ENCODE measurements at places on chromosomes 5 and 9.
A peak's percentile ranks its signal among the peaks of the same experiment; 100 is the strongest.

DNA sequence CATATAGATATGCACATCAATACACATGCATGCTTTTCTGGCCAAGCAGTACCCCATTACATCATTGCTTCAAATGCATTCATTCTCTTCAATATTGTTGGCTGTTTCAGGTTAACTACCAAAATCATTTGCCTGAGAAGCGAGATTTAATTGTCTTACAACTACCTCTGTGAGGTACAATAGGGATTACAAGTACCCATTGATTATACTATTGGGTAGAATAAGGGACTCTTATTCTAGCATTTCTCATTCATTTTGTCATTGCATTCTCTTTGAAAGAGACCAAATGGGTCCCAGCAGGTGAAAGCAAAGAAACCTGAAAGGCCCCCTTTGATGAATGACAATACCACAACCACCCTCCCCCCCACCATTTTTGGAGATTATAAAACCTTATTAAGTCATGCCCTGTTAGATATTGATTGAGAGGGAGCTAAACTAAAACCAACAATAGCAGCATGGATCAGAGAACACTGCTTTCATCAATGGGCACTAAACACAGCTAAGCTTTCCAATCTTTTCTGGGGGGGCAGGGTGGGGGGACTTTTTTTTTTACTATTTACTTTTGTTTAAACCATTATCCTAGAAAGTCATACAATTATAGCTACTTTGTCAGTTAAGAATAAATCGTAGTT, 375.0 kb upstream of the CCNH start:
- no peak for DNase-seq

GRCh38 chr5:55338810-55339243, 31.0 kb downstream of the MTREX start:
- no peak for DNase-seq

- no peak for DNase-seq
Measured at GRCh38 chr9:117616431-117616831, 87.8 kb upstream of the TLR4 start.

- no peak for DNase-seq
Measured at GRCh38 chr5:35035271-35035670, 12.5 kb downstream of the AGXT2 start.

- no peak for DNase-seq
Measured at GRCh38 chr5:149961186-149961685, 678 bp downstream of the SLC26A2 start.

- DNase-seq, result no peak
Measured at GRCh38 chr5:114957384-114957783, 212.3 kb downstream of the TRIM36 start.

DNA sequence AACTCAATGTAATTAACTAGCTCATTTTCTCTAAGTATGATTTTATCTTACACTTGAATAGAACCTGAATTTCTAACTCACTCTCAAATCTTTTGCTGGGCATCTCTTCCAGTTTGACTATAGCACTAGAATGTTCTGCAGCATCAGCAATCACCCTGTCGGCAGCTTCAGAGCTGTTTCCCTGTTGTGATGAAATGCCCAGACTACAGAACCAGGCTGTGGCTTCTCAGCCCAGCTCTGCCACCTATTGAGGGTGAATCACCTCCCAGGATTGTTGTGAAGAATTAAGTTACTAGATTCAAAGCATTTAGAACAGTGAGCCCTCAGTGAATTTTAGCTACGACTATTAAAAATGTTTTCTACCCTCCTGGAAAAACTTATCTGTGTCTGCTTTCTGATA, 90.4 kb upstream of the ANKRD55 start:
- no peak for DNase-seq

DNA sequence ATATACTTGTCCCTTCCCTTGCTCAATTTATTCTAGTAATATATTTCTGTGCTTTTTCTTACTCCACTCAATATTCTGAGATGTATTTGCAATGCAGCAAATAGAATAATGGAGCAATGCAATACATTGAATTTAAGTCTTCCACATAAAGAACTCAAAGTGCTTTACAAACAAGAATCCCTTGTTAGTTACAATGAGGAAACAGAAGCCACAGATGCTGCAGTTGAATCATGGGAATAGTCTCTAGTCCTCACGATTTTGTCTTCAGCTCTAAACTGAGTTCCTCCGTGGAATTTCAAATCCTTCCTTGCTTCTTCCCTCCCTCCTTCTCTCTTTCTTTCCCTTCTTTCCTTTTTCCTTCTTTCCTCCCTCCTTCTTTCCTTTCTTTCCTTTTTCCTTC, 12.5 kb upstream of the TAS2R1 start:
- DNase-seq, result no peak

- DNase-seq, result peak; percentile 64
Measured at GRCh38 chr5:72018143-72018803, 89.0 kb upstream of the MAP1B start.

DNA sequence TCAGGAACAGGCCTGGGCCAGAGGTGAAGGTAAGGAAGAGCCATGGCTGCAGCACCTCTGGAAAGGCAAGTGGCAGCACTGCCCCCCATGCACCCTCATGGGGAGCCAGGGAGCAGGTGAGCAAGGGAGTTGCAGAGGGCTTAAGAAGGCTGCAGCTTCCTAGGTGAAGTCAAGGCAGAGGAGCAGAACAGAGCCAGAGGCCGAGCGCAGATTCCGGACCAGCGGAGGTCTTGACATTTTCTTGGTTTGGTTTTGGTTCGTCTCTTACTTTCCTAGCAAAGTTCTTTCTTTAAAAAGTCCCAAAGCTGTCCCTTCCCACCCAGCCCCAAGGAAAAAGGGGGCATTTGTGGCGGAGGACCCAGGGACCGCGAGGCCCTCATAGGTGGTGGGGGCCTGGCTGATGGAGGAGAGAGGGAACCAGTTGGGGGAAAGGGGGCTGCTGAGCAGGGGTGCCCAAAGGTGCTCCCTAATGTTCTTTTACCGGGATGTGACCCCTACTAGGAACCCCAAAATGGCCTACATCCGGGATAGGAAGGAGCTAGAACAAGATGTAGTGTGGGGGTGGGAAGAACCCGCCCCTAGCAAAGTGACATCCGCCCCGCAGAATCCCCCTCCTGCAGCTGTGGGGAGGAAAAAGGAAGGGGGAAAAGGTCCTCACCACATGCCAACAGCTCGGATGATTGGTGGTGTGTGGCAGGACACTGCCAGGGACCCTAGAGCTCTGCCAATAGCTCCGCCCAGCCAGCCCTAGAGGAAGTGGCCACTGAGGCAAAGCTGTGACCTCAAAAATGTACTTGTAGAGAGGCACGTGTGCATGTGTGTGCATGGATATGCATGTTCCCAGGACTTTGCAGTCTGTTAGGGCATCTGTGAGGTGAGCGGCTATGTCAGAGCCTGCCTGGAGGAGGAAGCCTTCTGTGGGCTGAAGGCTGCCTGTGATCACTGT, 914 bp upstream of the CD72 start:
- DNase-seq, result no peak

DNA sequence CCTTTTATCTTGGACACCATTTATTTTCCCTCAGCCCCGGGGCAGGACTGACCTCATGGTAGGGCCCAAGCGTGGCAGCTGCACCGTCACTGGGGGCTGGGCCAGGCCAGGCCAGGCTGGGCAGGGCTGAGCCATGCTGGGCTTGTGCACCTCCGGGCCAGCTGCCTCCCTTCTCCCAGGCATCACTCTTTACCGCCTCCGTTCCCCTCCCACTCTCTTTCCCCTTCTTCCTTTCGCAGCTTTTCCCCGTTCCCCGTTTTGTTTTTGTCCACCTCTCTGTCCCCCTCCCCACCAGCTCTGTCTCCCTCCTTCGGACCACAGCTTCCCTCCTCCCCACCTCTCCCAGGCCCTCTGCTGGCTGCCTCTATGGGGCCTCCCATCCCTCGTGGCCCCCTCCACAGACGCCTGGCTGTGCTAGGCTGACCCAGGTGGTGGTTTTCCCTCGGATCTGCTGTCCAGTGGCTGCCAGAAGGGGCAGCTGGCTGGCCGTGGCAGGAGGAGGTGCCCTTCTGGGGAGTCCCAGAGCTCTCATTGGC, 17.9 kb downstream of the FGF18 start:
- no peak for DNase-seq

DNA sequence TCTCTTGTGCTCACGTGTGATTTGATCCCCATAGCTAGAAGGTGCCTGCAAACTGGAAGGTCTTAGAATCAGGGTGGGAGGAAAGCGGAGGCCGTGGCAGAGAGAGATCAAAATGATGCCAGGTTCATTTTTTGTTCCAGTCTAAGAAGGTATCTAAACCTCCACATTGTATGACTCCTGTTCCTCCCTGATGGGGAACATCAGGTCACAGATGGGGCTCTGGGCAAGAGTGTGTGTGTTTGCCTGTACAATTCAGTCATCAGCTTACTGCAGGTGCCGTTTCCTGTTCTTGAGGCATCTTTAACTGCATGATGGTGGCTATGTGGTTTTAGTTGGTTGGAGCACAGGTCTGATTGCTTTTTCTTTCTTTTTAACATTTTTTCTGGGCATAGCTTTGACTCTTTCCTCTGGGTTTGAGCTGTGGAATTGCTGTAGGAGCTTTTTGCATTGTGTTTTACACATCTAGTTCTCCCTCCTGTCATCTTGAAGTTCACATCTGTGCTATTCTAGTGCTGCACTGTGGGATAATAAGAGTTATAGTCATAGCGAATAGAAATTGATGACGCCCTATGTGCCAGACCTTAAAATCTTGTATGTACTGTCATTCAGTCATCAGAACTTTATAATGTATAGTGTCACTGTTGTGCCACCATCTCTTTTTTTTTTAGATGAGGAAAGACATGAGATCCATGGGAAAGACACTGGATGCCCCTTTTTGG, 30.8 kb downstream of the ARHGAP26 start:
- no peak for DNase-seq

GRCh38 chr9:18045326-18045725, 428.6 kb upstream of the ADAMTSL1 start:
- no peak for DNase-seq

DNA sequence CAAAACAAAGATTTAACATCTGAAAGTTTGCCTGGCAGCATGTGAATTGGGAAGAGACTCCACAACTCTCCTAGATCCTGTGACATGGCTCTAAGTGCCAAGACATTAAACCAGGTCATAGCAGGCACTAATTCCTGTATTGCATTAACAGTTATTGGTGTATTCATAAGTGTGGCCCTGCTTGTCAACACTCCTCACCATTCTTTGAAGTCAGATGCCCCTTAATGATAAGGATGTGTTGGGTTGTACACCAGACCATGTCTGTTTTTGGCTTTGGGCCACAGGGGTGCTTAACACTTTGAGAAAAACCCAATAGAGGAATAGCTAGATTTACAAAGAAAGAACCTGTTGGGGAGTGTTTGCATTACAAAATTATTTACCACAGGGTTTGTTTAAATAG, 43.4 kb upstream of the PDE8B start:
- DNase-seq, result no peak

GRCh38 chr9:108476574-108476973, 379.2 kb downstream of the ACTL7B start:
- DNase-seq, result no peak

DNA sequence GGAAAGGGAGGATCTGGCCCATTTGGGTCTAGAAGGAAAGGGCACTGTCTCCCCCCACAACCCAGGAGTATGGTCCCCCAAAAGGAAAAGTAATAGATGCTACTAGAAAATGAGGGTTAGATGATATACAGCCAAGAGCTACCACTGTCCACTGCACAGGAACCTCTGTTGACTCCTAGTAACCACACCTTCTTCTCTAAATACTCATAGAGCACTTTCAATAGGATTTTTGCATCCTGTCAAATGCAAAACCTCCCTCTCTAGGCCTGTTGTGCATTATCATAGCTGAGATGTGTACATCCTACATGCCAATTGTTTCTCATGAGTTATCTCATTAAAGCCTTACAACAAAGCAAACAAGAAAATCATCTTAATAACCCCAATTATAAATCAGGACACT, 66.8 kb downstream of the THBS4 start:
- no peak for DNase-seq

DNA sequence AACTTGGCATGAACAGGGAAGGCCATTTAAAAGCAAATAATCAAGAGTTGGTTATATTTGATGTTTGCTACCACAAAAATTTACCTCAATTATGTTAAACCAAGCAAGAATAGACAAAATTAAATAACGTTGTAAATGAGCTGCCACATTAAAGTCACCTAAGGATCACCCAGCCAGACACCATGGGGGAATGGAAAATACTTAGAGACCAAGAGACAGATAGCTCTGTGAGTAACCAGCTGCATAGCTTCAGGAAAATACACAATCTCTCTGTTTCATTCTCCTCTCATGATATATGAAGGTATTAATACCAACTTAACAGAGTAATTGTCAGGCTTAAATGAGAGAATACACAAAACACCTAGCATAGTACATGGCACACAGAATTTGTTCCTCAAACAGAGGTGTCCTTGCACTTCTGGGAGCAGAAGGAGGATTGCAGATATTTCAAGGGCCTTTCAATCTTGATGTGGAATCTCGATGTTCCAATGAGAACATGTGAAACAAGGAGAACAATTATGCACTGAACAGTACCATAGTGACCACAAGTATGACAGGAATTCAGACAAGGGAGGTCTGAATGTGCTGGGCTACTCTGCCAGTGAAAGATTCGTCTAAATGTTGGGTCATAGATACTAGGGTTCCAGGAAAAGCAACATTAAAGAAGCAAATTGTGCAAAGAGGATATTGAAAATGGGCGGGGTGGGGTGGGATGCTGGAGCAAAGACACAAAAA, 18.6 kb downstream of the JAKMIP2 start:
- DNase-seq, result no peak

DNA sequence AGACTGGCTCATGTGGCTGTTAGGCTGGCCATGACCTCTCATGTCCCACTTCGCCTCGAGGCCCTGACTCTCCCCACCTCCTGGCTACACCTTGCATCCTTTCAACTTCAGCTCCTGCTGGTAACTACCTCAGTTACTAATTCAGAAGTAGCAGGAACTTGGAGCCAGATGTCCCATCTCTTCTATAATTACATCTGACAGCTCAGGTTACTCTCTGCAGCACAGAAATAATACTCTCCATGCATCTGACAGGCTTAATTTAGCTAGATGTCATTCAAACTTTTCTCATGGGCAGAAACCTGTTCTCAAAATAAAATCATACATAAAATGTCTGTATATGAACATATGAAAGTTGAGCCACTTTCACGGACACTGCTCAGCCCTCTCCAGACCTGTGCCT, 92.2 kb upstream of the IL33 start:
- no peak for DNase-seq

DNA sequence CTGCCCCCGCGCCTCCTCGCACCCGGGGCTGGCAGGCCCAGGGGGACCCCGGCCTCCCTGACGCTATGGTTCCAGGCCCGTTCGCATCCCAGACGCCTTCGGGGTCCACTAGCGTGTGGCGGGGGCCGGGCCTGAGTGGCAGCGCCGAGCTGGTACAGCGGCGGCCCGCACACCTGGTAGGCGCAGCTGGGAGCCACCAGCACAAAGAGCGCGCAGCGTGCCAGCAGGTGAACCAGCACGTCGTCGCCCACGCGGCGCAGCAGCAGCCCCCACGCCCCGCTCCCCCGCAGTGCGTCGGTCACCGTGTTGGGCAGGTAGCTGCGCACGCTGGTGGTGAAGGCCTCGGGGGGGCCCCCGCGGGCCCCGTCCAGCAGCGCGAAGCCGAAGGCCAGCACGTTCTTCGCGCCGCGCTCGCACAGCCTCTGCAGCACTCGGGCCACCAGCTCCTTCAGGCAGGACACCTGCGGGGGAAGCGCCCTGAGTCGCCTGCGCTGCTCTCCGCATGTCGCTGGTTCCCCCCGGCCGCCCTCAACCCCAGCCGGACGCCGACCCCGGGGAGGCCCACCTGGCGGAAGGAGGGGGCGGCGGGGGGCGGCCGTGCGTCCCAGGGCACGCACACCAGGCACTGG, 548 bp downstream of the TERT start:
- no peak for DNase-seq
